ENCODE measurements at places on chromosomes 11 and 22.

DNA sequence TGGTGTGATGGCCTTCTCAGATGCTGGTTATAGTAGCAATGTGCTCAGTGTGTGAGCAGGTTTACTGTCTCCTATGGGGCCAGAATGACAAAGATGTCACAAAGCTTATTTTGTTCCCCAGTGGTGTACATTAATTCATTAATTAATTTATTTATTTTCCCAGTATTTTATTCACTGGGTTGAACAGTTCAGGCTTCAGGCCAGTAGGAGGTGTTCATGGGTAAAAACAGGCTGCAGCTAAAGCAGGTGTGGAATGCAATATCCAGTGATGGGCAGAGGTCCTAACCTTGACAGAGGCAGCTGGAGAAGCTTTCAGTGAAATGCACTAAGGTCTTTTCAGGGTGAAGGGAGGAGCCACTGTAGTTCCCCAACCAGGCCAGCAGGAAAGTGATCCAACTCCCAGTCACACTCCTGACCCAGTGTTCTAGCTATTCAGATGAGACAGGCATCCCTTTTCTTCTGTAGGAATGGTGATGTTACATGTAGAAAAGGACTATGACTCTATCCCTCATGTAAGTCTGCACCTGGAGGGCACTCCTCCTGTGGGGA is 7.8 kb upstream of the FANCF start:
- DNase-seq = no peak

- DNase-seq = peak; percentile 67
Observed at GRCh38 chr11:46112961-46113607, 8.2 kb downstream of the PHF21A start.

GRCh38 chr11:125364121-125364826 is 131.8 kb downstream of the FEZ1 start:
- DNase-seq = no peak

GRCh38 chr22:19764636-19765476 is 4.3 kb downstream of the TBX1 start:
- no peak for DNase-seq

DNA sequence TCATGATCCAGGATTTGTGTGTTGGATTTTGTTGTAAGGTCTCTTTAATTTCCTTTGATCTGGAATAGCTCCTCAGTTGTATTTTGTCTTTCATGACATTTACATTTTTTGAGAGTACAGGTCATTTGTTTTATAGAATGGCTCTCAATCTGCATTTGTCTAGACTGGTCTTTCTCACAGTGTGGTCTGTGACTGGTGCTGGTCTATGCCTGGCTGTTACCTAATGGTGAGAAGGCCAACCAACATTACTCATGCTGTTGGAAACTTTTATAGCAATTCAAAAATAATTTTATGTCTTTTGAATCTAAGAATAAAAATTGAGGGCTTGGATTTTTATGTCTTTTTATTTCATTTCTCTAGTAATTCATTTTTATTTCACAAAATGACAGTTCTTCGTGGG is 3.9 kb upstream of the NCR3LG1 start:
- no peak for DNase-seq

DNA sequence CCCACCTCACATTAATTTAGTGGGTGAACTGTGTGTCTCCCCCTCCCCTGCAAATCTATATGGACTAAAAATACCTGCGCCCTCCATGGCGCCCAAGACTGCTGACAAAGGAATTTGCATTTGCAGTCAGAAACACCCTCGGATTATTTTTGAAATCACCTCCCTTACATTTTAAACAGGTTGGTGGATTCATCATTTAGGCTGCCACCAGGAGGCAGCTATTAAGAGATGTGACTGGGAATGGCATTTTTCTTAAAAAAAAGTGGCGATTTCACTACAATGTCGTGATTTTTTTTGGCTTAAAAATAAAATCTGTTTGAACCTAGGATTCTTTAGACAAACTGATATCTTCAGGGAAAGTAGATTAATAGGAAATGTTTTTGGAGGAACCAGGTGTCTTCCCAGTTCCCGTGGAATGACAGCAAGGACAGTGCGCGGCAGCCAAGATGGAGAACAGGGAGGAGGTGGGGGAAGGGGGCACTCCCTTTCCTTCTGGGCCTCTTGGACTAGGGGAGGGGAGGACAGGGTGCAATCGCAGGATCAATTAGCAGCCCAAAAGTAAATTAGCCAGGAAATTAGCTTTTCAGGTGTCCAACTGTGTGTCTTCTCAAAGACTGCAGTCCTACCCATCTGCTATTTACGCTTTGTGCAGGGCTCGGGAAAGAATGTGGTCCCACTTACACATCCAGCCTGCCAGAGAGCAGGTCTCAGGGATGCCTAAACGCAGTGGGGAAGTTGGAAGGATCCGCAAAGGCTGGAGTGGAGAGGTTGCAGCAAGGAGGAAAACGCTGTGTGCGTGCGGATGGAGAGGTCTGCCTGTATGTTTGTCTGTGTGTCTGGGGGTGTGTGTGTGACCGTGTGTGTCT is 496.4 kb downstream of the NTM start:
- no peak for DNase-seq

GRCh38 chr11:11409901-11410300 is 56.9 kb upstream of the CSNK2A3 start:
- peak; percentile 5 for DNase-seq

DNA sequence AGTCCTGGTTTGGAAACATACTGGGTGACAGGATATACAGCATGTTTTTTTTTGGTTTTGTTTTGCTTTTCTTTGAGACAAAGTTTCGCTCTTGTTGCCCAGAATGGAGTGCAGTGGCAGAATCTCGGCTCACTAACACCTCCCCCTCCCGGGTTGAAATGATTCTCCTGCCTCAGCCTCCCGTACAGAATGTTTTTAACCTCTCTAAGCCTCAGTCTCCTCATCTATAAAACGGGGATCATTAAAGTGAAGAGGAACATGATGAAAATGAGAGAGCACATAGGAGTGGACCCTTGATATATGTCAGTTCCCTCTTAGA is 28.1 kb upstream of the SCARF2 start:
- DNase-seq = no peak

- no peak for DNase-seq
Observed at GRCh38 chr22:40412441-40412840, 42.0 kb downstream of the SGSM3 start.

DNA sequence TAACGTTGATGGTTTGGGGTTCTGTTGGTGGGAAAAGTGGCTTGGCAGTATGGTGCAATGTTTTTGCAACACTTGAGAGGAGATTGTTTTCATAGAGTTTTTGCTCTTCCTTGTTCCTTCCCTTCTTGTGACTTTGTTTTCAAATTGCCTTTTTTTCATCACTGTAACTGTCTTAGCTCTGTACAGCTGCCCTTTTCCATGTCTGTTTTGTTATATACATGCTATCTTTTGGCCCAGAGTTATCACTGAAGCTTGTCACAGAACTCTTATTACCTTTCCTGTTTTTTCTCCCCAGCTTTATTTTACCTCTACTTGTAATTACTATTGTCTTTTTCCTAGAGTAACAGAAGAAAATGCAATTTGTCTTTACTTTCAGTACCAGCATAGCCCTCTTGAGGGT is 154.1 kb downstream of the DDX10 start:
- DNase-seq = no peak

GRCh38 chr11:113375402-113375801 is 12.2 kb upstream of the ANKK1 start:
- peak; percentile 68 for DNase-seq

GRCh38 chr11:19355601-19356000 is 114.9 kb upstream of the E2F8 start:
- no peak for DNase-seq

GRCh38 chr11:6771926-6772893 is at the start of gene OR2AG2:
TSS of gene OR2AG2 (minus strand) at chr11:6771976. CDS start at chr11:6768957, 3,019 bp downstream.
- DNase-seq = no peak

Measured in K562 (cell line).